ENCODE measurements at places on chromosomes 3 and 15.
A peak's percentile ranks its signal among the peaks of the same experiment; 100 is the strongest.

GRCh38 chr3:166489826-166490225, 652.6 kb upstream of the BCHE start:
- no peak for DNase-seq

DNA sequence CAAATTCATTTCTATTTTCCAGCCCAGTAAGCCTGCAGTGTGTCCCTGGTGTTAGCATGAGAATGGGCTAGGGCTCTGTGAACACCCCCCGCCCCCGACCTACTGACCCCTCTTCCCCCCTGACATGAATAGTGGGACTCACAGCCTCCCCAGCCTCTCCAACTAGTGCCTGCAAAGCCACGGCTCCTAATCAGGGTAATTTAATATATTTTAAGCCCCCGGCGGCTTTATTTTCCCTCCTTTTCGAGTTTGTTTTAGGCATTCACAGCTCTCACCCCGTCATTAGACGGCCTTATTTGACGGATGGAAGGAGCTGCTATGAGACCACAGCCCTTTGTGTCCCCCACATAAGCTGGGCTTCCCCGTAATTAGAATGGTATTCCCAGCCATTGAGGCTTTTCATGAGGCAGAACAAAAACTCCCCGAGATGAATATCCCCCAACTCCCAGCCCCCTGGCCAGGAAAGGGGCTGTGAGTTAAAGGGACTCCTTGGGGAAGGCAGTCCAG, 78.3 kb upstream of the POLG start:
- no peak for DNase-seq

- no peak for DNase-seq
Measured at GRCh38 chr3:160394009-160394392, 5.0 kb downstream of the IFT80 start.

GRCh38 chr15:32870240-32871033, 152.6 kb downstream of the GREM1 start:
- DNase-seq = no peak

DNA sequence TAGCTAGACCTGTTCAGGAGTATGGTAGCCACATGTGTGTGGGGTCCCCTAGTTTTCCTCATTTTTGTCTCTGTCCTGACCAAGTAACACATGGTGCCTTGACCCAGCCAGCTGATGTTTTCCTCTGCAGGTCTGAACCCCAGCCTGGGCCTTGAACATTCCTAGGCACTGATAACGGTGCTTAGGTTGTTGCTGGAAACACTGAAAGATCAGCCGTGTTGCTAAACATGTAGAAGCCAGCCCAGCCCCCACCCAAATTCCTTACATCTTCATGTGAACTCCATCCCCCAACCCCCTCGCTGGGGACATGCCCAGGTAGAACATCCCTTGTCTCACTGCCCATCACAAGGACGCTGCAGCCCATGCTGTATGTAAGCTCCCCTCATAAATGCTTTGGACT, 18.7 kb downstream of the RTP3 start:
- no peak for DNase-seq

DNA sequence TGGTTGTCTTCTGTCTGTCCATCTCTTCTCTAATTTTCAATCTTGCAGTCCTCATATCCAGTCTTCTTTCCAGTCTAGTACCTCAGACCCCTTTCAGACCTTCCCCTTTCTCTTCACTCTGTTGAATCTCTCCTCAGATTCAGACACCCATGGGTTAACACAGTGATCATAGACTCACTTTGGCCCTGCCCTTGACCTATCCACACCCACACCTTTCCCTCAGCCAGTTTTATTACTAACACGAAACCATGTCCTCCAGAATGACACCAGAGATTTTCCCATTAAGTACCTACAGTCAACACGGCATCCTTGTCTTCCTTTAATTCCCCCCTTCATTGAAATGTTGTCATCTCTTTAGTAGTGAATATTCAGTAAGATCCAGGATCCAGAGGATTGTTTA, 74.5 kb upstream of the UBE2E2 start:
- DNase-seq = no peak

GRCh38 chr3:178320456-178321351, 215.5 kb upstream of the KCNMB2 start:
- no peak for DNase-seq

DNA sequence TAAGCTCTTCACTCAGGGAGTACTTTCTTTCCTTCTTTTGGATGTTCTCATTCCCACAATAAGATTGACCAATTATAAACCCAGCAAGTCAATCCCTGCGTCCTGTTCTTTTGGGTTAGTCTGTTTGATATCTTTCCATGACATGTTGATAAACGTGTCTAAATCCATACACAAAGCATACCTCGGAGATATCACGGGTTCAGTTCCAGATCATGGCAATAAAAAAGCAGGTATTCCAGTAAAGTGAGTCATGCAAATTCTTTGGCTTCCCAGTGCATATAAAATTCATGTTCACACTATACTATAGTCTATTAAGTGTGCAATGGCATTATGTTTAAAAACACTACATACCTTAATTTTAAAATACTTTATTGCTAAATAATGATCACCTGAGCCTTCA, 667.7 kb downstream of the MAGI1 start:
- DNase-seq = no peak

GRCh38 chr15:38877471-38877870, 312.9 kb upstream of the RASGRP1 start:
- DNase-seq = no peak

GRCh38 chr15:89155656-89156055, 65.7 kb downstream of the RLBP1 start:
- no peak for DNase-seq

GRCh38 chr3:122023335-122023910, 1.4 kb upstream of the ILDR1 start:
- DNase-seq = no peak

DNA sequence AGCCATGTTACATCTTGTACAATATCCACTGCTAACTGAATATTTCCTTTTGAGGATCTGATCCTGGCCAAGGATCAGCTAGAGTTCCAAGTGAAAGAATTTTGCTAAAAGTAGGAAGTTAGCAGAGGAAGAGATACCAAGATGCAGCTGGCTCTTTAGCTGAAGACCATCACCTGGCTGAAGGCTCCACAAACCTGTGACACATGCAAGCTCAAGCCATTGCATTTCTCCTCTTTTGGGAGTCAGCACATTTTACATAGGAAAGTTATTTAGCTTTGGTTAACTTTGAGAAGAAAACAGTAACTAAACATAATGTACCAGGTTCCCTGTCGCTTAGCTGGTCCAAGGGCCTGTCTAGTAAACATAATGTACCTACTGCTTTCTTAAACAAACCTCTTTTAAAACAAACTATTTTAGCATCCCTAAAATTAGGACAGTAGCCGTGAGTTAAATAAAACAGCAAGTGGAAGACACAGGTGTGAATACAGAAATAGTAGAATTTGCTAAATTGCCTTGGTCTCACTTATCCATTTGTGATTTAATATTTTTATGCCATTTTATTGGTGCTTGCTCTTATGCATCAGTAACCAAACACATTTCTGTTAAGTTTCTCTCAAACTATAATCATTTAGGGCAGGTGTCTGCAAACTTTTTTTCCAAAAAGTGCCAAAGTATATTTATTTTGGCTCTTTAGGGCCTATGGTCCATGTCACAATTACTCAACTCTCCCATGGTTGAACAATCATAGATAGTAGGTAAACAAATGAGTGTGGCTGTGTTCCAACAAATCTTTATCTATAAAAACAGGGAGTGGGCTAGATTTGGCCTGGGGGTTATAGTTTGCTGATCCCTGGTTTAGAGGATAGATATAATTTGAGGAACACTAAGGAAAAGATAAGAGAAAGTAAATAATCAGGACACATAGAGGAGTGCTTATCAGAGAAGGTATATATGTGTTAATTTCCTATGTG, 11.2 kb downstream of the GCSAM start:
- DNase-seq = peak; percentile 27

GRCh38 chr3:21169948-21170347, 581.1 kb downstream of the ZNF385D start:
- DNase-seq = peak; percentile 18

- no peak for DNase-seq
Measured at GRCh38 chr3:46427916-46428833, 21.1 kb downstream of the CCRL2 start.

DNA sequence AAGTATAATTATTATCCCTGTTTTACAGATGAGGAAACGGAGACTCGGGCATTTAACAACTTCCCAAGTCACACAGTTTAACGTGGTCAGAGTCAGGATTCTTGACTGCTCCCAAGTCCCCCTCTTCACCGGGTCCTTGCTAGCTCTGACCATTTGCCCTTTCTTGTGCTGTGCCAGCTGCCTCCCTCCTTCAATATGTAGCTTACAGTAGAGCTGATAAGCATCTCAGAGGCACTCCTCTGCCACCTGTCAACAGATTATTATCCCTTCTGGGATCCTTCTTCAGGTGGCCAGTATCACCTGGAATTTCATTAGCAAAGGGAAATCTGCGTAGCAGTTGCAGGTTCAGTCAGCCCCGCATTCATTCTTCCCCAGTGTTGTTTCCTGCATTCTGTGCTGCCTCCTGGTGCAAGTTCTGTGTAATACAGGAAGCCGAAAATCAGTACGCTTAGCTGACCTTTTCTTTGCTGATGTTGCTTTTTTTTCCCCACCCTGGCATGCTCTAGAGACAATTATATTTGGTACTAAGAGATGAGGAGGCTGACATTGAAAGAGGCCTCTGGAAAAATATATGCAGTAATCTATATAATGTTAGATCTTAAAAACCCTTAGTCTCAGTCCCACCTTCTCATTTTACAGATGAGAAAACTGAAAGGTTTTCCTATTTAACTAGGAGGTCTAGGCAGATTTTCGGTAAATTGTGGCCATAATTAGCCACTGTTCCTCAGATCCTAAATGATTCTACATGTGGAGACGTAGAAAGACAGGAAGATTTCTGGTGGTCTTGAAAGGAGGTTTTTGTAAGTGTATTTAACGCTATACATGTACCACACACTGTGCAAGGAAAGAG, 24.8 kb downstream of the TMOD2 start:
- DNase-seq = peak; percentile 40

- no peak for DNase-seq
Measured at GRCh38 chr15:87031540-87032230, 952.0 kb downstream of the AGBL1 start.

DNA sequence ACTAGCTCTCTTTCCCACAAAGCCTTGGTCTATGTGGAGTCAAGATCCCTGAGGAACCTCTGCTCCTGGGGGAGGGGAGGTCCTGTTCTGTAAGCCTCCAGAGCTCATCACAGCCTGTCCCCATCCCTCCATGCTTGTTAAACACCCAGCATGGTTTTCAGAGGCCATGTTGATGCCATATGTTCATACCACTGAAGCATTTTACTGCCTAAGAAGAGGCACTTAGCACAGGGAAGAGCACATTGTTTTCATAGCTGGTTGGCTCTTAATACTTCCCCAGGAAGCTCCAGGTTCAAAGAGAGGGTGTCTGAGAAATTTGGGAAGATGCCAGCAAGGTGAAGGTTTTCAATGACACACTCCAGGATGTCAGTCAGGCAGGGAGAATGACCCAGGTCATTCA, 25.6 kb downstream of the CPNE4 start:
- peak; percentile 89 for DNase-seq

DNA sequence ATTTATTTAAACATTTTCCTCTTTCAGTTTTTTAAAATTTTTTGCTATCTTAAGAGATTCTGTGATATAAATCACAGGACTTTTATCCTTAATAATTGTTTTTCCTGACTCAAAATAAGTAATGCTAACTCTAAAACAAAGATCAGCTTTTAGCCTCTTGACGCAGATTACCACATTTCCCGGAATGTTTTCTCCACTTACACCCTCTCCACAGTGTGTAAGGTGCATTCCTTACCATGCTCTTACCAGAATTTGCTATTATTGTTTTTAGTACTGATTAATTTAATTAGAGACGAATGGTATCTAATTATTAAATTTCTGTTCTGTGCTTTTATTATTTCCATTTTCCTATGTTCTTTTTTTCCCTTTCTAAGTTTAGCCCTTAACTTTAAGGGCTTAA, 34.8 kb downstream of the GUCA1C start:
- no peak for DNase-seq

DNA sequence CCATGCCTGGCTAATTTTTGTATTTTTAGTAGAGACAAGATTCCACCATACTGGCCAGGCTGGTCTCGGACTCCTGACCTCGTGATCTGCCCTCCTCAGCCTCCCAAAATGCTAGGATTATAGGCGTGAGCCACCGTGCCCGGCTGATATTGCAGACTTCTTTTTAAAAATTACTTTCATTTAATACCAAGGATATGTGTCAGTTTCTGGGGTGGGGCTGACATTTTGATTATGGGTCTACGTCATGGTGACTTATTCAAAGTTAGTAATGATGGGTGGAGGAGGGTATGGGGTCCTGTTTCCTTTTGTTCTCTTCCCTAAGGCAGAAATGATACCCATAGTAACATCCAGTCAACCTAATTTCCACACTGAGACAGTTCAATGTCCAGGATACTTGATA, 34.7 kb downstream of the GBE1 start:
- DNase-seq = no peak

- DNase-seq = no peak
Measured at GRCh38 chr3:50459785-50460184, 43.6 kb downstream of the CACNA2D2 start.

DNA sequence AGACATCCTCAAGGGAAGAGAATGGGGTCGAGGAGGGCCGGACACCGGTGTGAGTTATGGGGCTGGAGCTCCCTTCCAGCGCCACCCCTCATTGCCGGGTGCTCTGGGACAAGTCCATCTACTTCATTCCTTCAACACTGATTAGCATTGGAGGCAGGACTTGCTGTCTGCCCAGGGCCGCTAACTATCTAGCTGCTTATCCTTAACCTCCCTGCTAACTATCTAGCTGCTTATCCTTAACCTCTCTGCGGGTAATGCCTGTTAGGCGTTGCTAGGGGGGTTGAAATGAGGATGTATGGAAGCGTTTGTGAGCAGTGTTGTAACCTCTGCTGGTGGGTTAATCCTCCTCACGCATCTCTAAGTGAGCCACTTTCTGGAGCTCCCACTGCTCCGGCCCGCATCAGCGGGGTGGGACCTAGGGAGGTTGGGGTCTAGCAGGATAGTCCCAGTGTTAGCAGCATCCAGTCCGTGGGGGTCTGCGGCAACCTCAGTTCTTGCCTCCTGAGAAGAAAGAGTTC, 10.9 kb upstream of the CHAC1 start:
- no peak for DNase-seq

GRCh38 chr3:50256978-50257890, 11.7 kb upstream of the SEMA3B start:
- no peak for DNase-seq

GRCh38 chr3:107965136-107965655, 125.6 kb downstream of the CD47 start:
- DNase-seq = no peak

GRCh38 chr15:92922418-92923002, 22.4 kb downstream of the CHD2 start:
- DNase-seq = no peak

DNA sequence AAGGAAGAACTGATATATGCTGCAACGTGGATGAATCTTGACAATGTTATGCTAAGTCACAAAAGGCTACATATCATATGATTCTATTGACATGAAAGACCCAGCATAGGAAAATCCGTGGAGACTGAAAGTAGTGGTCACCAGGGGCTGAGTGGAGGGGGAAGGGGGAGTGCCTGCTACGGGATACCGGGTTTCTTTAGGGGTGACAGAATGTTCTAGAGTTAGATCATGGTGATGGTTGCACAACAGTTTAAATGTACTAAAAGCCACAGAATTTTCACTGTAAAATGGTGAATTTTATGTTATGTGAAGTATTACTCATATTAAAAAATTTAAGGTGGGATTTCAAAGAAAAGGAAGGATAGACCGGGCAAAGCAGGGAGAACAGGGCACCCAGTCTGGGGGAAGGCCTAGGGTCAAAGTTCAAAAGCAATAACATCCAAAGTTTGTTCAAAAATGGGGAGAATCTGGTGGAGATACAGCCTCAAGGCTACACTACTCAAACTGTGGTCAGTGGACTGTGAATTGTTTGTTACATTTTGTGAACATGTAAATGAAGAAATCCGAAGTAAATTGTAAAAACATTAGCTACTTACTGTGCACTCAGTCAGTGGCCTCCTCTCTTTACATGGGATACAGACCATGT, 74.2 kb upstream of the FNDC3B start:
- DNase-seq = no peak
